ENCODE measurements at places on chromosomes 4 and X.

GRCh38 chrX:109831326-109831985 is 98.4 kb upstream of the ACSL4 start:
- peaks cover 6% of the 10 kb centered on the region for H3K27me3 ChIP-seq
- H3K36me3 ChIP-seq: no peaks in the 10 kb centered on the region
- H3K4me1 ChIP-seq: no peaks in the 10 kb centered on the region
- H3K27ac ChIP-seq: no peak overlapping the region
- DNase-seq: no peak

GRCh38 chr4:183747931-183748670 is 89.0 kb downstream of the TRAPPC11 start:
- DNase-seq: no peak
- no peak overlapping the region for H3K4me3 ChIP-seq
- H3K27ac ChIP-seq: no peak overlapping the region
- H3K27me3 ChIP-seq: peaks cover 18% of the 10 kb centered on the region

- no peak for DNase-seq
- H3K4me3 ChIP-seq: no peak overlapping the region
- peaks cover 2% of the 10 kb centered on the region for H3K36me3 ChIP-seq
- peaks cover 8% of the 10 kb centered on the region for H3K4me1 ChIP-seq
- H3K27ac ChIP-seq: no peak overlapping the region
Measured at GRCh38 chr4:112332398-112332797, 35.2 kb downstream of the ALPK1 start.

- no peaks in the 10 kb centered on the region for H3K36me3 ChIP-seq
- H3K27me3 ChIP-seq: peaks cover 13% of the 10 kb centered on the region
- H3K4me1 ChIP-seq: no peaks in the 10 kb centered on the region
Measured at GRCh38 chr4:56537147-56537546, 31.6 kb downstream of the ARL9 start.

- H3K27ac ChIP-seq: no peak overlapping the region
- H3K4me1 ChIP-seq: no peaks in the 10 kb centered on the region
- peaks cover 2% of the 10 kb centered on the region for H3K27me3 ChIP-seq
Measured at GRCh38 chrX:74461384-74461783, 40.1 kb downstream of the SLC16A2 start.

GRCh38 chr4:6771229-6771671 is 11.3 kb upstream of the KIAA0232 start:
- H3K36me3 ChIP-seq: no peaks in the 10 kb centered on the region
- no peaks in the 10 kb centered on the region for H3K27me3 ChIP-seq
- H3K27ac ChIP-seq: no peak overlapping the region
- no peak overlapping the region for H3K4me3 ChIP-seq
- DNase-seq: no peak

DNA sequence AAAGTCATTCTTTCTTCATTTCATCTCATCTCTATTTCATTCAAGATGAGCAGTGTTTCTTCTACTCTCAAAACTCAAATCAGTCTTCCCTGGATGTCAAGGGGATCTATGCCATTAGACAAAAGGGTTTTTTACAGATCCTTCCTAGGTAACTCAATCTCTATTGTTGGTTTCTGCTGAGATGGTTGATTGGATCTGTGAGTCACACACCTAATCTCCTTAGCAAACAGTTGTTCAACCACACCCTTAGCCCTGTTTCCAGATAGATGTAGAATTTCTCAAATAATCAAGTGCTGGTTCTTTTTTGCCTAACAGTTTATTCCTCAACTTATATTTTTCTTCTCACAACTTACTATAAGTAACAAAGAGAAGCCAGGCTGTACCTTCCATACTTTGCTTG is 200.5 kb downstream of the KDR start:
- H3K4me1 ChIP-seq: no peaks in the 10 kb centered on the region
- no peak overlapping the region for H3K27ac ChIP-seq
- H3K27me3 ChIP-seq: no peaks in the 10 kb centered on the region
- H3K4me3 ChIP-seq: no peak overlapping the region
- DNase-seq: no peak

DNA sequence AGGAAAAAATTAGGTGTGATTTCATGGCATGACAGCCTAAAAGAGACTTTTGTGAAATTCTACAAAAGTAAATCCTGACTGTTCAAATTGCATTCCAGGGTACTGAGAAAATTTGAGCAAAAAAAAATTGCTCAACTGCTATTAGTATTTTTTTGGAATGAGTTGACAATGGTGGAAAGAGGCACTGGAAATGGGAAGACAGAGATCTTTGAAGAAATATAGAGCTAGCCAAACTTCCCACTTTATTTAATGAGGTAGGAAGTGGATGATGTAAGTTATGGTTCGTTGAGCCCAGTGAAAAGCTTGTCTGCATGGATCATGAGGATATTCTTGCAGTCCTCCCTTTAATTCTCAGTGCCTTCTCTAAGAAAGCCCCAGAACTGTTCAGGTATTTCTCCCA is 183.8 kb downstream of the PTTG2 start:
- H3K27ac ChIP-seq: no peak overlapping the region
- no peaks in the 10 kb centered on the region for H3K27me3 ChIP-seq
- no peak for DNase-seq
- peaks cover 18% of the 10 kb centered on the region for H3K36me3 ChIP-seq
- no peaks in the 10 kb centered on the region for H3K4me1 ChIP-seq
- no peak overlapping the region for H3K4me3 ChIP-seq

GRCh38 chr4:40525752-40526598 is 103.7 kb downstream of the RBM47 start:
- no peak overlapping the region for H3K27ac ChIP-seq
- no peaks in the 10 kb centered on the region for H3K36me3 ChIP-seq
- DNase-seq: no peak
- H3K4me1 ChIP-seq: no peaks in the 10 kb centered on the region
- no peak overlapping the region for H3K4me3 ChIP-seq

- DNase-seq: no peak
- H3K27ac ChIP-seq: no peak overlapping the region
- peaks cover 27% of the 10 kb centered on the region for H3K36me3 ChIP-seq
- H3K27me3 ChIP-seq: no peaks in the 10 kb centered on the region
- H3K4me3 ChIP-seq: no peak overlapping the region
- H3K4me1 ChIP-seq: peaks cover 3% of the 10 kb centered on the region
Measured at GRCh38 chr4:7025040-7025602, 18.1 kb upstream of the TADA2B start.

DNA sequence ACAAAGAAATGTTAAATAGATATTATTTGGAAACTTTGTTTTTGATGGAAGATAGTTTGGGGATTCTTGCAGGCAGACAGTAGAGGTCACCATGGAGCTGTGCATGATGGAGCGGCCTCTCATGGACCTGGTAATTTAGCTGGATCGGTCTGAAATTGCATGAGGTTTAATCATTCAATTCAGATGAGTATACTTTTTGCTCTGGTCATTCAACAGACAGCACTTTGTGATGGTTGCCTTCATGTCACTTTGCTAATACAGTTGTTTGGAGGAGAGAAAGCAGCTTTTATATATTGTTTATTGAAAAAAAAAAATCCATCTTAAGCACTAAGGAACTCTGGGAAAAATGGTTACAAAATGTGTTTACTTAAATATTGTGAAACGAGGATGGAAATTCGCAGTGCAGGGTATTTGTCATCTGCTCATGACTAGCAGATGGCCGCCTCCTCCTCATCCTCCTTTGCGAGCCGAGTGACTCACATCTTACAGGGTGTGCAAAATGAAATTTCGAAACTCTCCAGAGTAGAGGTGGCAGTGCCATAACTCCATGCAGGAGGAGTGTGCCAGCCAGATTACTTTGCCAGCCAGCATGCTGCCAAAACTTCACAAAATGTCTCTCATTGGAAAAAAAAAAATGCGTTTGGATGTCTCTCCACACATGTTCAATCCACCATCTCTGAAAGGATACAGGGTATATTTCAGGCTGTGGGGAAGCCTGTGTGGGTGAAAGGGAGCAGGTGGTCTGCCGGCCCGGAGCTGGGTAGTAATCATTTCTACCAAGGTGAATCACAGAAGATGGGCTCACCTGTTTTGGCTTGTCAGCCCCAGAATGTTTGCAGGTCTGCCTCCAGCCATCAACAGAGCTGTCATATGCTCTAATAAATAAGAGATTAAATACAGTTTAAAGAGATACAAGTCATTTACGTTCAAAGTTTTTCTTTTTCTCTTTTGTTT is 314.9 kb upstream of the DIPK2B start:
- H3K4me3 ChIP-seq: no peak overlapping the region
- H3K27me3 ChIP-seq: no peaks in the 10 kb centered on the region
- H3K4me1 ChIP-seq: peaks cover 11% of the 10 kb centered on the region
- H3K36me3 ChIP-seq: no peaks in the 10 kb centered on the region

DNA sequence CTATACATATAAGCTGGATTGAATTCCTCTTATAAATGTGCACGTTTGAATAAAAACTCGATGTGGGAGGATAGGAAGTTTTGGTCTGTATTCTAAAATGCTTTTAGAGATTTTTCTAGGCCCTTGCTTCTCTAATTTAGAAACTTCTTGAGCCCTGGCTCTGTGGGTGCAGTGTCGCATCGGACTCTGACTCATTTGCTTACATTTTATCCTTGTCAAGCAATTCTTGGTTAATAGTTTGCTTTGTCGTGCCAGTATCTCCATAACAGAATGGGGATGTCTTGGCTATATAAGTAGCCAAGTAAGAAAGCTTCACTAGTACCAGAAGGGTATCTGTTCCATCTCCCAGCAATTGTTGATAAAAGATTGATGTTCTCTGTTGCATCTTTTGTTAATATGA is 10.7 kb downstream of the SGMS2 start:
- H3K27ac ChIP-seq: no peak overlapping the region
- no peak for DNase-seq
- no peaks in the 10 kb centered on the region for H3K4me1 ChIP-seq
- no peak overlapping the region for H3K4me3 ChIP-seq
- H3K27me3 ChIP-seq: peaks cover 6% of the 10 kb centered on the region

DNA sequence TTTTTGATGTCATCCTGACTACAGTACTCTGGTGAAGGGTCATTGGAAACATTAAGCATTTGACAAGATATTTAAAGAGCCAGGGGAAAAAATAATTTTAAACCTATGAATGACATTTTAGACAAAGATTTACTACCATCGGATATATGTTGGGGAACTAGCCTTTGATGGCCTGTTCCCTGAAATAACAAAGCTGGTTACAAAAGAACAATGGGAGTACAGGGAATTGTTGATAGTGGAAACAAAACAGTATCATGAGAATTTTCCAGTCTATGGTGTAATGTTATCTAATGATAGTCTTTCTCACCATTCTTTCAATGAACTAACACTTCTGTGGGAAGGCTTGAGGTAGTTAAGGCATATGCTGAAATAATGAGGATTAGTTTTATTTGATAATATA is 125.9 kb upstream of the KLHL4 start:
- no peak overlapping the region for H3K27ac ChIP-seq
- no peaks in the 10 kb centered on the region for H3K36me3 ChIP-seq
- no peaks in the 10 kb centered on the region for H3K27me3 ChIP-seq
- H3K4me3 ChIP-seq: no peak overlapping the region
- no peak for DNase-seq

GRCh38 chrX:130841776-130842175 is 61.2 kb downstream of the ENOX2 start:
- H3K4me3 ChIP-seq: no peak overlapping the region
- H3K27me3 ChIP-seq: no peaks in the 10 kb centered on the region
- no peak for DNase-seq

DNA sequence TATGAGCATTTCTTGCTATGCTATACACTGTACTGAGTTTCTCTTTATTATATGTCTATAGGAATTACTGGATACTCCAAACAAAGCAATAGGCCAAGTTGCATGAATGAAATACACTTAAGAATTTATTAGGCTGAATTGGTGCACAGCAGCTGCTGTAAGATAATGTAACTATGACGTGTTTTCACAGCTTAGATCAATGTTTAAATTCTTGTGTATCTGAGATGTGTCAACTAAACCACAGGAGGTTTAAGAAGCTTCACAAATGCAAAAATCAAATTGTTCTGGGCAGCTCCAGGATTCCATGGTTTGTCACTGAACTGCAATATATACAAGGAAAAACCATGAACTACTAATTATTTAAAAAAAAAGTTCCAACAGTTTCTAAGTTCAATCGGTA is 156.7 kb downstream of the MAPK10 start:
- H3K27me3 ChIP-seq: no peaks in the 10 kb centered on the region
- DNase-seq: no peak
- H3K4me3 ChIP-seq: no peak overlapping the region
- no peaks in the 10 kb centered on the region for H3K4me1 ChIP-seq
